Activated naive CD4-positive, alpha-beta T cell treated with anti-CD3 and anti-CD28 coated beads, Interleukin-2, amount 50 U/mL, for 16 hours (primary cell): ENCODE measurements at places on chromosomes 13 and 19.

DNA sequence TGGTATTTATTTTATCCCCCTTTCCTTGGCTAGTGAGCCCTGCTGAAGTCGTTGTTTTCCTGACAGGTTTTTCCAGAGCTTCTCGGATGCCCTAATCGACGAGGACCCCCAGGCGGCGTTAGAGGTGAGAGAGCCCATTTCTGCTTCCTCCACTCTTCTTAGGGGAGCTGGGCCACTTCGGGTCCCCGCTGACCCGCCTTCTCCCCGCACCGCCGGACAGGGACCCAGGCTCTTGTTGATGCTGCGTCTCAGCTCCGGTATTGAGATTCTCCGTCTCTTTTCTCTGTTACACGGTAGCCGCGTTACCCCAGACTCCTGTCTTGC, 306 bp downstream of the SUGT1 start:
- DNase-seq = no peak

DNA sequence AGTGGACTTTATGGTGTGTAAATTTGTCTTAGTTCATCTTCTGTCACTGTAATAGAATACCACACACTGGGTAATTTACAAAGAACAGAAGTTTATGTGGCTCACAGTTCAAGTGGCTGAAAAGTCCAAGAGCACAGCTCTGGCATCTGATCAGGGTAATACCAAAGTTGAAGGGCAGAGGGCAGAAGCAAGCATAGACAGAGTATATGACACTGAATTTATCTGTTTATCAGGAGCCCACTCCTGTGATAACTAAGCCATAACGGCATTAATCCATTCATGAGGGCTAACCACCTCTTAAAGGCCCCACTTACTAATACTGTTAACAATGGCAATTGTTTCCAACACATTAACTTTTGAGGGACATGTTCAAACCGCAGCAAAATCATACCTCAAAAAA, 4.0 kb upstream of the RFXAP start:
- no peak for DNase-seq

DNA sequence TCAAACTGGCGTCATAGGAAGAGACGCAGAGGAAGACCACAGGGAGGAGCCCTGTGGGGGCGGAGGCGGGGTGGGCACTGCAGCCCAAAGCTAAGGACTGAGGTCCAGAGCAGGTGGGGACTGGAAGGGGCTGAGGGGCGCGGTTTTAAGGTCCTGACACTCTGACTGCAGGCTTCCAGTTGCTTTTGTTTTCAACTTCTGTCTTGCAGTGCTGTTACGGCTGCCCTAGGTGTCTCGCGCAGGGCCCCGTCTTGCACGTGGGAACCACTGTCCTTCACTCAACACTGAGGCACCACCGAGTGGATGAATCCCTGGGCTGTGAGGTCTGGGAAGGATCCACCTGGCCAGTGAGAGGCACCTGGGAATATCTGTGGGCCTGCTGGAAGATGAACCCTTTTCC, 76.0 kb downstream of the TEX29 start:
- DNase-seq = no peak

- DNase-seq = no peak
These were observed 38.2 kb upstream of the AKAP11 start for GRCh38 chr13:42233726-42234125.

GRCh38 chr13:39506559-39507390, 96.2 kb downstream of the LHFPL6 start:
- DNase-seq = no peak

DNA sequence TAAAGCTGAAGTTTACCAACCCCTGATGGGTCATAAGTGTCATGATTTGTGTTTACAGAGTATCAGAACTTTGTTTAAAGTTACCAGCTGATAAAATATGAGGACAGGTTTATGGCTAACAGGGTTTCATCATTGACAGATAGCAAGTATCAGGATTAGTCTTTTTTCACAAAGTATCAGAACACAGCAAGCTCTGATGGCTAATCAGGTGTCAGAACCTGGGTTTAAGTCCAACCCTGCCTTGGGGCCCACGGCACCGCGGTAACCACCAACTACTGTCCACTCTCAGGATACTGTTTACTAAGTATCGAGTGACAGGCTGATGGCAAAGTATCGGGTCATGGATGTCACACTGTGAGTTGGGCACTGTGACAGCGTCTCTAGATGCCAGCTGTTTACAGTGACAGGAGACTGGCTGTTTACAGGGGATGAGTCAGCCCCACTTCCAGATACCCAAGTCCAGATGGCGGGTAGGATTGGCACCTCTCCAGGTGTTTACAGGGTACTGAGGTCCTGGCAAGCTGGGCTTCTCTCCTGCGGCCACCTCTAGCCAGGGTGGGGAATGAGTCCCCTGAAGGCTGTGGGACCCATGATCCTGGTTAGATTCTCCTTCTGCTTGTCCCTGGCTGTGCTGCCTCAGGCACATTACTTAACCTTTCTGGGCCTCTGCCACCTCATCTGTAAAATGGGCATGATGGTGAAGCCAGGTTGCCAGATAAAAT, 21.8 kb downstream of the ARRDC2 start:
- DNase-seq = no peak
